ENCODE measurements at places on chromosomes 1 and 21.

DNA sequence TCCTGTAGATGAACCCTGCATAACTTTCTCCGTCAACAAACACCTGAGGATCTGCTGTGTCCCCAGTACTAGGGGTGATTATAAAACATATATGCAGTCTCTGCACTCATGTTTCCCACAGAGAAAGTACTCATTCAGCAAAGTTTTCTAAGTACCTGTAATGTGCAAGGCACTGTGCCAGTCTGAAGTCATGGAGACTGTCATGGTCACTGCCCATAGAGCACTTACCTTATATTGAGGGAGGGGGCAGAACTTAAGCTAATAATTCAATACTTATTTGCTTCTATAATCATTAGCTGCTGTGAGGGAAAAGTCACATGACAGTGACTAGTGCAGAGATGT, 41.2 kb downstream of the MAP3K21 start:
- H3K27me3 ChIP-seq = no peaks in the 10 kb centered on the region
- H3K27ac ChIP-seq = no peak overlapping the region
- H3K4me3 ChIP-seq = no peak overlapping the region
- no peaks in the 10 kb centered on the region for H3K4me1 ChIP-seq

GRCh38 chr1:174837386-174837785, 162.4 kb upstream of the CACYBP start:
- H3K27ac ChIP-seq = no peak overlapping the region
- H3K4me3 ChIP-seq = no peak overlapping the region
- no peak for DNase-seq
- no peaks in the 10 kb centered on the region for H3K36me3 ChIP-seq
- no peaks in the 10 kb centered on the region for H3K27me3 ChIP-seq
- no peaks in the 10 kb centered on the region for H3K4me1 ChIP-seq

DNA sequence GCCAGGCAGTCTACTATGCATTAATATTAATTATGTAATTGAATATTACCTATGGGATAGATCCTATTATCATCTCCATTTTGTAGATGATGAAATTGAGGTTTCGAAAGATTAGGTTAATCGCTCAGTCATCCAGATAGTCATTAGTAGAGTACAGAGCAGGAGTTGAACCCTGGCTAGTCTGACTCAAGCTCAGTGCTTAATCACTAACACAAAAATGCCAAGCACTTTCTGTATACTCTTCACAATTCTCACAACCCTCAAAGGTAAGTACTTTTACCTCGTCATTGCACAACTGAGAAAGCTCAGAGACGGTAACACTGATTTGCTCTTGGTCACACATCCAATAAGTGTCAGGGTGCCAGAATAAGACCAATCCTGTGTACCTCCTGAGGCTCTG, 280.2 kb upstream of the PLXNA2 start:
- no peak for DNase-seq
- H3K4me1 ChIP-seq = no peaks in the 10 kb centered on the region
- H3K27ac ChIP-seq = no peak overlapping the region
- no peaks in the 10 kb centered on the region for H3K36me3 ChIP-seq
- no peaks in the 10 kb centered on the region for H3K27me3 ChIP-seq
- H3K4me3 ChIP-seq = no peak overlapping the region

DNA sequence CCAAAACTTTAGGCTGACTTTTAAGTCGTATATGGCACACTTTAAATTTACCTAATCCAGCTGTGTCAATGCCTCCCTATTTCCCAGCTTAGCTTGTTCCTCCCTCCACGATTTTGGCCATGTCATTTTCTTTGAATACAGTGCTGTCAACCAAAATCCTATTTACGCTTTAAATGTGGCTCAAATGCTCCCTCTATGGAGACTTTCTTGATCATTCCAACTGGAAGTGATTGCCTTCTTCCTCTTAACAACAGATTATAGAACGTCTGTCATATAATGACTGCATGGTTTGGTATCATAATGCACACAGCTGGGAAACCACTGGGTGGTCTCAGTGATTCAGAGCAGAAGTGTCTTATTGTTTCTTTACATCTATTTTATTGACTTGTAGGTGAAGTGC, 18.9 kb upstream of the BATF3 start:
- H3K27me3 ChIP-seq = no peaks in the 10 kb centered on the region
- DNase-seq = no peak
- H3K4me1 ChIP-seq = no peaks in the 10 kb centered on the region
- no peak overlapping the region for H3K4me3 ChIP-seq
- H3K27ac ChIP-seq = no peak overlapping the region

DNA sequence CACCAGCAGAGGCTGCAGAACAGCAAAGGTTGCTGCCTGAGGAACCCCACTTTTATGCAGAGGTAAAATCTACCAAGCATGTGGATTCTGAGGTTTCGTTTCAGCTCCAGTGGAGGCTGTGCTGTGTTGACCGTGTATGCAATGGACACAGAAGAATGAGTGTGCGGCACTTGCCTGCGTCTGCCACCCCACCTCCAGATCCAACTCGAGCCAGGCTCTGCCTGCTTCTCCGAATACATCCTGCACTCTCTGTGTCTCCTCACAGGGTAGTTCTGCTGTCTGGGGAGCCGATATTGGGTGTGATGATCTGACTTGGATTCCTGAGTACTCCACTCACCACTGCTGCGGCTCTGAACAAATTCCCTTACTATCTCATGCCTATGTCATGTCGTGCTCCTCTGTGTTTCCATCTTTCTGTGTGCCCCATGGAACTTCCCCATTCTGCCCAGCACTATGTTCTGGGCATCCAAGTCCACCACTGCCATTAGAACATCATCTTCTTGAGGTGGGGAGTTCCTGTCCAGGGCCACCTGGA, 129.8 kb downstream of the SLC45A1 start:
- no peak for DNase-seq
- no peaks in the 10 kb centered on the region for H3K36me3 ChIP-seq
- no peak overlapping the region for H3K4me3 ChIP-seq
- H3K27ac ChIP-seq = no peak overlapping the region
- H3K4me1 ChIP-seq = no peaks in the 10 kb centered on the region
- H3K27me3 ChIP-seq = no peaks in the 10 kb centered on the region

DNA sequence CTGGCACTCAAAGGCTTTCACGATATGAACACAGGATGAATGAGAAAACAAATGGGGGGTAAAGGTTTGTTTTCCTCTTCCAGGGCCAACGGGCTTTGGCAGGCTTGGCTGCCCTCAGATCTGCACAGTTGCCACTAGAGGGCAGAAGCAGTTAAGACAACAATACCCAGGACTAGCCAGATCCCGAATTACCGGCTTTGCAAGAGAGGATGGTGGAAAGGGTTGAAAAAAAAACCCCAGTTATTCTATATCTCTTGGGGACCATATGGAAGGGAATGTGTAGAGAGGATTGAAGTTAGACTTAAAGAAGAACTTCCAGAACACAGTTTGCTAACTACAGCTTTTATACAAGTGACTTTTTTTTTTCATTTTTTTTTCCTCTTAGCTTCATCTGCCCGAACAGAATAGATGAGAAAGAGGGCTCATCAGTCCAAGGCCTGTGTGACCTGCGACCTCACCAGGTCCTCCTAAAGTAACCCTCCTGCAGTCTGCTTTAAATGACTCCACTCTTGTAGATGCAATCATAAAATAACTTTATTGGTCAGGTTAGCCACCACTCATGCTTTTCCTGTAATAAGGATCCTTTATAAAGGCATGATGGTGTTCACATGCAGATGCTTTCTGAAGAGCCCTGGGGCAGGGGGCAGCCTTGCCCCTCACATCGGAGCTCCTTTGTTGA, 10.7 kb downstream of the FMOD start:
- H3K36me3 ChIP-seq = no peaks in the 10 kb centered on the region
- peaks cover 18% of the 10 kb centered on the region for H3K4me1 ChIP-seq
- no peaks in the 10 kb centered on the region for H3K27me3 ChIP-seq
- no peak overlapping the region for H3K27ac ChIP-seq
- no peak overlapping the region for H3K4me3 ChIP-seq
- no peak for DNase-seq
